Breast epithelium (tissue), 4 donors: ENCODE measurements at places on chromosomes 3 and 15.
A peak's percentile ranks its signal among the peaks of the same experiment; 100 is the strongest.

- DNase-seq, result no peak
Observed at GRCh38 chr15:91140601-91141000, 40.5 kb downstream of the SV2B start.

- DNase-seq, result no peak
Observed at GRCh38 chr15:21270474-21270873, 169.8 kb downstream of the POTEB3 start.

- DNase-seq, result no peak
Observed at GRCh38 chr15:88155310-88155709, 101.2 kb downstream of the NTRK3 start.

DNA sequence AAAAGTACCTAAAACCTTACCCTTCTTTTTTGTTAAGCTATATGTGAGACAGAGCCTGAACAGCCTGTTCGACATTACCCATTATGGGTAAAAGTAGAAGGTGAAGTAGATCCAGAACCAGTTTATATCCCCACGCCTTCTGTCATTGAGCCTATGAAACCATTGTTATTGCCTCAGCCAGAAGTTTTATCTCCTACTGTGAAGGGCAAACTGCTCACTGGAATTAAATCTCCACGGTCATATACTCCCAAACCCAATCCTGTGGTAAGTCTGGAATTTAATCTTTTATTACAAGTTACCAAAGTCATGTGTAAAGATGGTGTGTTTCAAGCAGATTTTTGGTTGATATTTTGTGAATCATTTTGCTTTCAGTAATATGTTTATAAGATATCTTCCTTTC is 47.1 kb upstream of the MAPKBP1 start:
- no peak for DNase-seq

DNA sequence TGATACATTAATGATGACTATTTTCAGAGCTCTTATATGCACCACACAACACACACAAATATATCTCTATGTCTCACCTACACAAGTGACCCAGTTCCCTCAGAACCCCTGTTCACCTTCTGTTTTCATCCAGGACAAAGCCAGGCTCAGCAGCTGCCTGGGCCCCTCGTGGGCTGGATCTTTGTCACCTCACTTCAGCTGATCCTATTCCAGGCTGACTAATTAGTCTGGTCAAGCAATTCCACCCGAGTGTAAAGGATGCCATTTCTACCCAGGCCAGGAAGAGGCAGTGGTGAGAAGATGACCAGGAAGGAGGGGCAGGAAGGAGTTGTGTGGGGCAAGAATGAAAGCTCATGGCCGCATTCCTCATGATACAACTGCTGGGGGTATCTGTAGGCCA is 62.3 kb downstream of the DHX30 start:
- DNase-seq, result no peak

DNA sequence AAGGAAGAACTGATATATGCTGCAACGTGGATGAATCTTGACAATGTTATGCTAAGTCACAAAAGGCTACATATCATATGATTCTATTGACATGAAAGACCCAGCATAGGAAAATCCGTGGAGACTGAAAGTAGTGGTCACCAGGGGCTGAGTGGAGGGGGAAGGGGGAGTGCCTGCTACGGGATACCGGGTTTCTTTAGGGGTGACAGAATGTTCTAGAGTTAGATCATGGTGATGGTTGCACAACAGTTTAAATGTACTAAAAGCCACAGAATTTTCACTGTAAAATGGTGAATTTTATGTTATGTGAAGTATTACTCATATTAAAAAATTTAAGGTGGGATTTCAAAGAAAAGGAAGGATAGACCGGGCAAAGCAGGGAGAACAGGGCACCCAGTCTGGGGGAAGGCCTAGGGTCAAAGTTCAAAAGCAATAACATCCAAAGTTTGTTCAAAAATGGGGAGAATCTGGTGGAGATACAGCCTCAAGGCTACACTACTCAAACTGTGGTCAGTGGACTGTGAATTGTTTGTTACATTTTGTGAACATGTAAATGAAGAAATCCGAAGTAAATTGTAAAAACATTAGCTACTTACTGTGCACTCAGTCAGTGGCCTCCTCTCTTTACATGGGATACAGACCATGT is 74.2 kb upstream of the FNDC3B start:
- no peak for DNase-seq

GRCh38 chr3:122660297-122660974 is 20.2 kb upstream of the PARP14 start:
- DNase-seq, result no peak

GRCh38 chr15:67433495-67434099 is 87.3 kb upstream of the C15orf61 start:
- DNase-seq, result no peak

DNA sequence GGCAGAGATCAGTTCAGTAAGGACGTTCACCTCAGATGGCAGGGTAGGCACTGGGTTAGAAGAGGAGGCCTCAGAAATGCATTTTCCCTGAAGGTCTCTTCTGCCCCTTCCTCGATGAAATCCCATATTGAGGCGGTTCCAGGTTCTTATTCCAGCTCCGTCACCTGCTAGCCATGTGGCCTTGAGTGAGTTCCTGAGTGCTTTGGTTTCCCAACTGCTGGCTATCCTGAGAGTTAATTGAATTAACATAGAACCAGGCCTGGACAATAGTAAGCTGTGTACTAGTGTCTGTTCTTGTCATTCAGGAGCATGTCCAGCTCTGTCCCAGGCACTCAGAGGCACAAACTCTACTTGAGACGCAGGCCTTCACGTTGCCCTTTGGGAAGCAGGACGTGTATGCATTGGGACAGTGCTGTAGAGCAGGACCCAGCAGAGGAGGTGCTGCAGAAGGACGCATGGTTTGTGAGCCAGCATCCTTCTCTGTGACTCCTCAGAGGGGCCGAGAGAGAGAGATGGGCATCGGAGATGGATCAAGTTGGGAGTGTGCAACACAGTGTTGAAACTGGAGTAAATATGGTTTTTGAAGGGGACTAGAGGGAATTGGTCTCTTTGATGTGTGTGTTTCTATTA is 114.2 kb downstream of the ASB7 start:
- DNase-seq, result peak; percentile 14

- no peak for DNase-seq
Observed at GRCh38 chr15:85580879-85581278, 200.5 kb downstream of the AKAP13 start.

DNA sequence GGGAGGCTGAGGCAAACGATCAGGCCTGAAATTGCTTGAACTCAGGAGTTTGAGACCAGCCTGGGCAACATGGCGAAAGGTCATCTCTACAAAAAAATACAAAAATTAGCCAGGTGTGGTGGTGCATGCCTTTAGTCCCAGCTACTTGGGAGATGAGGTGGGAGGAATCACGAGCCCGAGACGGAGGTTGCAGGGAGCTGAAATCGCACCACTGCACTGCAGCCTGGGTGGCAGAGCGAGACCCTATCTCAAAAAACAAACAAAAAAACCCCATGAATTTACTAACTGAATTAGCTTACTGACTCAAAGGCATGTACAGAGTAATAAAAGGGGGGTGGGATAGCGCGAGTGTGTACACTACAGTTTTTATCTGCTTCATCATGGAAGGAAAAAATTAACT is 19.3 kb downstream of the ARF4 start:
- DNase-seq, result no peak

- no peak for DNase-seq
Observed at GRCh38 chr3:101133652-101134051, 140.4 kb upstream of the ABI3BP start.

DNA sequence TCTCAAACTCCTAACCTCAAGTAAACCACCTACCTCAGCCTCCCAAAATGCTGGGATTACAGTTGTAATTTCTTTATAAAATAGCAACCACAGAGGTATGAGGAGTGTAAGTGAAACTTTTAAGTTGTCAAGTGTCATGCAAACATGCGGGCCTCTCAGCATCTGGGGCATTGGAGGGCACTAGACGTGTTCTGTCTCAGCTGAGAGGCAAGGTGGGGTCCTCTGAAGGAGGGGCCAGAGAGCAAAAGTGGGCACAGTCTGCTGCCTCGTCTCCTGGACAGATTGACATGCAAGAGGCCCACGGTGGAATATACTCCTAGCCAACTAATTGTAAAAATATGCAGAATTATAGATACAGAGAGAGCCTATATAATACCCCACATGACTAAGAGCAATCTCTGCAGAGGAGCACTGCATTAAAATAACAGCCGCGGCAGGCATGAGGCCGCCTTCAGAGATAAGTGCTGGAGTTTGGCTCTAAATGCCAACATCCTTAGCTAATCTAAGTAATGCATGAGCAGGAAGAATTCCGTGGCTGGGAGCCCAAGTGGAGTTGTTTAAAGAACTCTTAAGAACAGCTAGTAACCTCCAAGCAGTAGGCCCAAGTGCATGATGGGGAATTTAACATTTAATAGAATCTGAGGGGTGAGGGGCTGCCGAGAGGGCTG is 87.8 kb upstream of the RNU6-1 start:
- no peak for DNase-seq

GRCh38 chr15:31083370-31083780 is 18.1 kb downstream of the TRPM1 start:
- DNase-seq, result no peak

DNA sequence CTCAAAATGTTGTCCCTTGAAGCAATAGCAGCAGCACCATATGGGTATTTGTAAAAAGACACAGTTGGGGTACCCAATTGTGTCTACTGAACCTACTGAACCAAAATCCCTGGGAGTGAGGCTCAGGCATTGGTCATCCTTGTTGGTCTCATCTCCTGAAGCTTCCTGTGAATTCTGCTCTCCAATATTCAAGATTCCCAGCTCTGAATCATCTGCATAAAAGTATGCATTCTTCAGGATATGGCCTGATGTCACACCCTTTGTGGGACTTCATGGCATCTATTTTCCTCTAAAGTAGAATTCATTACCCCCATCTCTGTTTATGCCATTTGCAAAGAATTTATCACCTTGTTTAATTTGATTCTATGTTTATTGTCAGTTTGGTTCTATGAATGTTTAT is 13.3 kb upstream of the PTX3 start:
- no peak for DNase-seq

DNA sequence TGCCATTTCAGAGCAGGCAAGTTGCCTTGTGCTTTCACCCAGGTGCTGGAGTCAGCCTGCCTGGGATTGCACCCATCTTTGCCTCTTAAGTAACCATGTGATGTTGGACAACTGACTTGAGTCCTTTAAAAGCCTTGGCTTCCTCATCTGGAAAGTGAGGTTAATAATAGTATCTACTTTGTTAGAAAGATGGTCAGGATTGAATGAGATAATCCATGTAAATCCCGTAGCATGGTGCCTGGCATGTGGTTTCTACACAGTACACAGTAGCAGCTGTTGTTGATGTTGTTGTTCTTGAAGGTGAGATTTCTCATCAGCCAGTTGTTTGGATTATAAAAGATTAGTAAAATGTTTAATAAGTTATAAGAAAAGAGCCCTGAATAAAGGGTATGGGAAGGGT is 48.8 kb downstream of the PSMD6 start:
- DNase-seq, result no peak

GRCh38 chr3:153338487-153338886 is 176.5 kb downstream of the RAP2B start:
- DNase-seq, result no peak

DNA sequence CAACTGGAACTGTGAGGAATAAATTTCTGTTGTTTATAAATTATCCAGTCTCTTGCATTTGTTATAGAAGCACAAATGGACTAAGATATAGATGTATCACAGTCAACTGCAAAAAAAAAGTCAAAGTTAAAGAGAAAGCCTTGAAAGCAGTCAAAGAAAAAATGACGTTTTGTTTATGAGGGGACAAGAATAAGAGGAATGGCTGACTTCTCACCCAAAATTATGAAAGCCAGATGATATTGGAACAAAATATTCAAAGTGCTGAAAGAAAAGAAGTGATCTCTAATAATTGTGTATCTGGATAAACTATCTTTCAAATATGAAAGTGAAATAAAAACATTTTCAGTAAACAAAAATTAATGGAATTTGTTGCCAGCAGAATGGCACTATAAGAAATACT is 171.8 kb upstream of the IGF1R start:
- DNase-seq, result no peak

- DNase-seq, result peak; percentile 36
Observed at GRCh38 chr15:52288051-52288942, 7.3 kb downstream of the MYO5C start.

GRCh38 chr3:46711305-46711704 is 6.4 kb downstream of the PRSS50 start:
- peak; percentile 7 for DNase-seq

DNA sequence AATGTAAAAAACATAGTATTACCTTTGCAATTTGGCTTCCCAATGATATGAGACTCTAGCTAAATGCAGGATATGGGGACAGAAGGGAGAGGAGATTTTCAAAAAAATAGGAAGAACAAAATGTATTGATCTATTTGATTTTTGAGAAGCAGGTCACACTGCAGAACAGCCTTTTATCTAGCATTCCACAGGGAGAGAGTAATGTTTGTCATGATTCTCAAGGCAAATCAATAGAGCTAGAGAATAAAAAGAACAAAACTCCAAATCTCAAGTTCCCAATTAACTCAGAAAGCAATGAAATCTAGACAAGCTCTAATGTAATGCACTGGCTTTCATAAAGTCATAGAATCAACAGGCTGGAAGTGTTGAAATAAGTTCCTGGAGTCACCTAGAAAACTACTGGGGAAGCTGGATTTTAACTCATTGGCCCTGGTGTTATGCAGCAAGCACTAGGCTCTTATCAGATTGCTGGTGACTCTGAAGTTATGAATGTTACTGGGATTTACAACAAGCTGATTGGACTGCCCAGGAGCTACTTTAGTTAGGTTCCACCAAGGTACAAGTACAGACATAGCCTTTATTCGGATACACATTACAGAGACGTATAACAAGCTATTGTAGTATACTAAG is 442.8 kb downstream of the FGF12 start:
- no peak for DNase-seq

GRCh38 chr3:129534428-129535027 is 6.1 kb downstream of the RHO start:
- no peak for DNase-seq

DNA sequence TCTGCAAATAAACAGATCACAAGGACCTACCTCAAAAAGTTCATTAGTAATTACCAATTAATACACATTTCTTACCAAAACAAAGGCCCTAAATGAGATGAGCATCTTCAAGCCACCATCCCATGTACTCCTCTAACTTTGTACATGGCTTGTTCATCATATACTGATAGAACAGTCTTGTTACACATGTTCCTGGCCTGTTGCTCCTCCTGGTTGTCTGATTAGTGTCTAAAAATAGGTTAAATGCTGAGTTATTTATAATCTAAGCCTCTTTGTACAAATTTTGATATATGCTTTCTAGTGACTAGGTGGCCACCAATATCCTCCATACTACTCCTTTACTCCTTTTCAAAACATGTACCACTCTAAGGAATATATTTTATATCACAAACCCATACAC is 25.0 kb downstream of the TBC1D5 start:
- DNase-seq, result no peak
